ENCODE measurements at places on chromosomes 5 and 9. TPM values are rescaled to one million over a fixed set of nuclear protein-coding genes. Genes with fewer than 3 reads are reported as not detected.

DNA sequence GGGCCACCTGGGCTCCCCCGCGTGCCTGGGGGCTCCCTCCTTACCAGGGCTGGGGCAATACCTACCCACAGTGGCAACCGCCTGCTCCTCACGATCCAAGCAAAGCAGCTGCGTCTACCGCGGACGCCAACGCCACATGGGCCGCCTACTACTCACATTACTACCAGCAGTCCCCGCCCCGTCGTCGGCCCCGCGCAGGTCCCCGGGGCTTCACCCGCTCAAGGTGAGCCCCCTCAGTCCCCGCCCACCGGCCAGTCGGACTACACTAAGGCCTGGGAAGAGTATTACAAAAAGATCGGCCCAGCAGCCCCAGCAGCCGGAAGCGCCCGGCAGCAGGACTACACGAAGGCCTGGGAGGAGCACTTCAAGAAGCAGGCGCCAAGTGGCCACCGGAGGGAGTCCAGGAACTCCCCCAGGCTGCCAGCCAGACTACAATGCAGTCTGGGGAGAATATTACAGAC lies 106.0 kb upstream of the MTAP start:
- DNase-seq, result no peak

The DMRTA1 gene
- 1.1 TPM for total RNA-seq

The UBLCP1 gene
- total RNA-seq, result 22.1 TPM

DNA sequence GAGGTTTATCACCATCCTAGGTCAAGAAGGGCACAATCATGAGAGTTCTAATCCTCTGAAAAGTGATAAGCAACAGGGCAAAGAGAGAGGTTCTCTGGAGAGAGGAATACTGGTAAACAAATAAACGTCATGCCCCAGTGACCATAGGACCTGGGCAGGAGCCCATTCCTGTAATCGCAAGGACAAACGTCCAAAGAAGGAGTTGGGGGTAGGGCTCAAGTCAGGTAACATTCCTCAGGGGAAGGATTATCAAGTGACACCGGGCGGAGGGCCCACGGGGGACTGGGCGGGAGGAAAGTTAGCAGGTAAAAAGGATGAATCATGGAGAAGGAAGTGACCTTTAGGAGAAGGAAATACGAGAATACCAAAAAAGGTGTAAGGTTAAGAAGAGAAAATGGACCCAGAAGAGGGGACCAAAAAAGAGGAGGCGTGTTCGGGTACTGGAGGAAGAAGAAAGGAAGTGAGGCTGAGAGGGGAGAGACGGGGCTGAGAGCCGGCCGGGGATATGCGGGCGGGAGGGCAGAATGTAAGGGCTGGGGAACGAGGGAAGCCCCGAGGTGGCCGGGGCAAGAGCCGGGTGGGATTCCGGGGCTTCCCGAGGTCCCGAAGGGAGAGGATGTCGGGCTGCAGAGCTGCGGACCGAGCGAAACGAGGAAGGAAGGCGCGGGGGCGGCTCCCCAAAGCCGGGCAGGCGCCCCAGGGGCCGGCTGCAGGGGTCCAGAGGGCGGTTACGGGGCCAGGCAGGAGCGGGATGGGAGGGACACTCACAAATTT lies 583 bp downstream of the DIAPH1 start:
- peak; percentile 80 for DNase-seq

DNA sequence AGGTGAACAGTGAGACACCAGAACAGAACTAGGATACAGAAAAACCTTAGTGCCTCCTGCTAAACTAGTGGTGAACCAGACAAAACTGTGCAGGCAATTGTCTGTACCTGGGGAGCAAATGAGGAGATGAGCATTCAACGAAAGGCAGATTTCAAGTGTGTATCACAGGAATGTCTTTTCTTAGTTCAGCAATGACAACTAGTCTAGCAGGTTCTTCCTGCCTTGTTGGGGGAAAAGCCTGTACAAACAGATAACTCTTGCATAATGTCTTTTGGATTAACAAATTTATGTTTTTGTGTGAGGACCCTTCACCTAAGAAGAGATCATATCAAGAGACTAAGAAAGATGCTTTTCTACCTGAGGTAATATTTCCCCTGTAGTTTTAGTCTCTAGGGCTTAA lies 21.8 kb upstream of the DENND4C start:
- DNase-seq, result no peak

The ISL1 gene
- total RNA-seq, result not detected
